ENCODE measurements at places on chromosomes 7 and 10.

GRCh38 chr10:64855941-64856340, 1334.7 kb downstream of the REEP3 start:
- DNase-seq: no peak

- DNase-seq: no peak
Measured at GRCh38 chr10:10617686-10618085, 400.0 kb upstream of the CELF2 start.

GRCh38 chr7:117110480-117111315, 157.4 kb downstream of the ST7 start:
- peak; percentile 27 for DNase-seq

DNA sequence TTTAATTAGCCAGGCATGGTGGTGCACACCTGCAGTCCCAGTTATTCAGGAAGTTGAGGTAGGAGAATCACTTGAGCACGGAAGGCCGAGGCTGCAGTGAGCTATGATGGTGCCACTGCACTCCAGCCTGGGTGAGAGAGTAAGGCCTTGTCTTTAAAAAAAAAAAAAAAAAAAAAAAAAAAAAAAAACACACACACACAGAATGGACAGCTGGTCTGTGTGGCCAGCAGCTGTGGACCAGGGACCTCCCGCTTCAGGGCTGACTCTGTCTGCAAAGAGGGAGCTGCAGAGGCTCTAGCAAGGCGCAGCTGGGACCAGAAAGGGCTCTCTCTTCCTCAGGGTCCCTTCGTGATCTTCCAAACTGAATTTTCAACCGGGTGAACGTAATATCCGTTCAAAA, 53.6 kb upstream of the DNAAF5 start:
- DNase-seq: no peak

- no peak for DNase-seq
Measured at GRCh38 chr7:4765776-4766490, 9.5 kb upstream of the AP5Z1 start.

- no peak for DNase-seq
Measured at GRCh38 chr7:31764462-31764861, 77.4 kb downstream of the PPP1R17 start.

GRCh38 chr7:142800088-142800487, 29.3 kb downstream of the PRSS2 start:
- no peak for DNase-seq

DNA sequence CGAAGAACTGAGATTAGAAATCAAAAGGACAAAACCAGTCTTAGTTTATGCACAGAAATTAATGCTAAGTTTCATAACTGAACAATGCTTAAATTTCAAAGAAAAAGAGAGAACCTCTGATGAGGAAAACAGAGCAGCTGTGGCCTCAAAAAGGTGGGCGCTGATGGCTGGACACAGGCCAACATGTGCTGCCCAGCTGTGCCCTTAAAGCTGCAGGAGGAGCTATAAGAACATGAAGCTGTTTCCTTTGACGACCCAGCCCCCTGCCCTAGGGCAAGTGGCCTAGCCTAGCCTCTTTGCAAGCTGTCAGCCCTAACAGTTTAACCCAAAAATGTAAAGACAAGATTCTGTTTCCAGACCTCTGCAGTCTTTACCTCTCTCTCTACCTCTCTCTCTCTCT, 107.7 kb downstream of the GRID1 start:
- no peak for DNase-seq

DNA sequence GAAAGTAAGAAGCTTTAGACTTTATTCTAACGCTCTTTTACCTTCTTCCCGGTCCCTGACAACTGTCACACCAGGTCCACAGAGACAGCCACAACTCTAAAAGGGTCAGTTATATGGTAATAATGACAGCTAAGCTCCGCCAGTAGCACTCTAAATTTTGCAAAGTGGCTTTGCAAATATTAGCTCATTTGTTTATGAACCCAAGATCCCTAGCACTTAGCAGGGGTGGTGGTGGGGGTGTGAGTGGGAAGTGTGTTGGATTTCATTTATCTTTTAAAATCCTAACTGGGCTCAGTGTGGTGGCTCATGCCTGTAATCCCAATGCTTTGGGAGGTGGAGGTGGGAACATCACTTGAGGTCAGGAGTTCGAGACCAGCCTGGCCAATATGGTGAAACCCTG, 34.8 kb upstream of the SDK1 start:
- no peak for DNase-seq

- DNase-seq: no peak
Measured at GRCh38 chr10:132972149-132972985, 30.0 kb upstream of the CFAP46 start.

DNA sequence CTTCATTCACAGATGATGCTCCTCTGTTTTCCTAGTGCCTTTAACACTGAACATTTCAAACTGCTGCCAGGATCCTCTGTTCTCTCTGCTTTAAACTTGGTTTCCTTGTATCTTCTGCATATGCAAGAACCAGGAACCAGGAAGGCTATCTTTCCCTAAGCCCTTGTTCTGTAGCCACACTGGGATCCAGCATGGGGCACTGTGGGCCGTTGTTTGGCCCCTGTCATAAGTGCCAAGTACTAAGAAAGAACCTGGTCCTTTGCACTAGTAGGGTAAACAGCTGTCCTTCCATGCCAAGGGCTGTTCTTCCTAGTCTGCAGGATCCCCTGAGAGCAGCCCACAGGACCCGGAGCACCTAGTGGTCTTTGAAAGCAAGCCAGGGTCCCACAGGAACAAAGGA, 49.0 kb upstream of the TRIM8 start:
- DNase-seq: no peak

DNA sequence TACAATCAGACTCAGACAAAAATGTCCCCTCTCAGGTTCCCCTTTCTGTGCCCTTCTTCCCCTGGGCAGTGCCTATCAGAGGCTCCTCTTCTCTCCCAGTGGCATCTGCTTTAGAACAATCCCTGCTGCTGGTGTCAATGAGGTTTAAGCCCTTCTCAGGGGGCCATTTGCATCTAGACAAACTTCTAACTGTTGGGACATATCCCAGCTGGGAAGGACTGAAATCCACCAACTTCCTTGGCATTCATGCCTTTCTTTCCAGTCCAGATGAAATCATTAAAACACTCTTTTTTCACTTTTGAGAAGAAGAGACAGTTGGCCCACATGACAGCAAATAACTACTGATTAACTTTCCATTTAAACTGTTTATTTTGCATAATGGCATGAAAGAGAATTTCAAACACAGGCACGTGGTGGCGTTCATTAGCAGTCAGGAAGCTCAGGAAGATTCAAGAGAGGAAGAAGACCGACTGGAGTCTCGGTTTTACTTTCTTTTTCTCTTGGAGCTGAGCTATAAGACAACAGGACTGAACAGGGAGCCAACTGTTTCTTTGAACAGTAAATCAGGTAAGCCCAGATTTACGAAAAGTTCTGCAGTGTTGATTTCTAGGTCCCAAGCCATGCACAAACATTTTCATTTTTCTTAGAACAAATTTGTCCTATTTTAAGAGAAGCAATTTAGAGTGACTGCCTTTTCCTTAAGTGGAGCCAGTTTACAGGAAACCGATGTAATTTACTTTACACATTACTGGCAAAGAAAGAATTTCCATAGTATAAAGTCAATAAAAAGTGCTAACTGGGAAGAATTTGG, at the start of gene GIMAP2:
TSS of gene GIMAP2 (plus strand) at position 488 of the 811 bp plus-strand sequence. CDS start 1,354 bp downstream, outside the sequence.
- DNase-seq: no peak

DNA sequence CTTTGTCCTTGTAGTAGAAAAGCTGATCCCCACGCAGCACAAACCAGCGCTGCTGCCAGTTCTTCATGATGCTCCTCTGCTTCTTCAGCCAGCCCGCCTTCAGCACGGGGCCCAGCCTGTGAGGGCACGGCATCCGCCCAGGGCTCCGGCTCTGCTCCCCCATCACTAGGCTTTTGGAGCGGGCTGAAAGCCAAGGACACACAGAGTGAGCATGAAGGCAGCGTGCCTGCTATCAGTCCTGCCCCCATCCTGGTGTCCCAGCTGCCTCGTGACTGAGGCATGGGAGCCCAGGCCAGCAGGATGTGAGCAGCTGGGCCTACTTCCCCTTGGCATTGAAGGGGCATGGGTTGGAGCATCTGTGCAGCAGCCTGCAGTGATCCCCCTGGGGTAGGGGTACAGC, 21.9 kb downstream of the ARHGAP22 start:
- no peak for DNase-seq

- no peak for DNase-seq
Measured at GRCh38 chr7:126361183-126361582, 891.6 kb downstream of the GRM8 start.

DNA sequence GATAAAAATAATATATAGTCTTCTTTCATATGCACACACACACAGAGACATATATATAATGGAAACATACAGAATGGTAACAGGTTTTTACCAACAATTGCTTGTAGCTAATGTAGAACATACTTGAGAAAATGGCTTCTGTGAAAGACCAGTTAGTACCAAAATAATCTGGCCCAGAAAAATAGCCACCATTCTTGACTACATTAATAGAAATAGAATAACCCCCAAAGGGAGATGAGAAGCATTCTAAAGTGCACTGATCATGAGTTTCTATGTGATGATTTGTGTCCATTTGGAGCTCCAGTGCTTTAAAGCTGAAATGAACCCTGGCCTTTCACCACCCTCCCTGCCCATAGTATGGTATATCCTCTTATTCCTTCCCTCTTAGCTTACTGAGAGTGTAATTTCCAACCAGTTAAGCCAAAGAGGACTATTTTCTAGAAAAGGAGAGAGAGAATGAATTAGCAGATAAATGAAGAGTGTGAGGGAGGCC, 22.9 kb upstream of the IFIT2 start:
- no peak for DNase-seq

DNA sequence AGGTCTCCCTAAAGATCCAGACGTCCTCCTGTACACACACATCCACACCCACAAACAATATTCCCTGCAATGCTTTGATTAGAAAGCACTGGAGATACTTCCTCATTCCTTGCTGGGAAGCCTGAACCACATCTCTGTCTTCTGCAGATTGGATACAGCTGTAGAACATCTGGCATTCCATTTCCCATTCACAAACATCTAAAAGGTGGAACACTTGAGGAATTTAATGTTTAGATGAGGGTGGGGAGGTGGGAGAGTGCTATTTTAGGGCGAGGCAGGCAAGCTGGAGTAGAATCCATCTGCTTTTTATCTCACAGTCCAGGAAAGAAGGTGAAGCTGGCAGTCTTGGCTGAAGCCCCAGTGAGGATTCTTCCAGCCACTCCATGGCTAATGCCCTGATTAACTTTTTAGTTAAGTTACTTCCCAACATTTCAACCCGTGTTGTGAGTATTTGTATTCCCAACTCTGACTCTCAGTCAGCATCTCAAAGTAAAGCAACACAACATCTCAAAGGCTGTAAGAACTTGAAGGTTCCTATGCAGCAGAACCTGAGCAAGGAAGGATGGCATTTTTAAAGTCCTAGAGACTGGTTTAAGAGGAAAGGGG, 46.1 kb downstream of the CYTH3 start:
- DNase-seq: no peak

GRCh38 chr10:19817231-19817933, 1.1 kb downstream of the PLXDC2 start:
- no peak for DNase-seq

- DNase-seq: no peak
Measured at GRCh38 chr10:19745672-19746071, 70.6 kb upstream of the PLXDC2 start.

DNA sequence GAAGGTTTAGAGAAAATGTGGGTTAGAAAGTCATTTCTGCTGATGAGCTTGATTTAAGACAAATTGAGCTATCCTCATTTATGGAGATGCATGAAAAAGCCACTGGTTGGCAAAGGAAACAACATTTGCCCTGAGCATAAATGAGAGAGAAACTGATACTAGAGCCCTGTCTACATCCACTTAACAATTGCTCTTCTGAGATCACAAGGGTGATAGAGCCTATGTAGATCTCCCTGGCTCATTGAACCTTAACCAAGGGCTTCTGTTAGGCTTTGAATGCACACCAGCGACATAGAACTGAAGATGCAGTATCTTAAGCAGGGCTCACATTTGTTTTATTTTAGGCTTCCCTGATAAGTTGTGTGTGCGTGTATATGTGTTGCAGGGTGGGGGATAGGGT, 35.0 kb downstream of the GPR141 start:
- no peak for DNase-seq

DNA sequence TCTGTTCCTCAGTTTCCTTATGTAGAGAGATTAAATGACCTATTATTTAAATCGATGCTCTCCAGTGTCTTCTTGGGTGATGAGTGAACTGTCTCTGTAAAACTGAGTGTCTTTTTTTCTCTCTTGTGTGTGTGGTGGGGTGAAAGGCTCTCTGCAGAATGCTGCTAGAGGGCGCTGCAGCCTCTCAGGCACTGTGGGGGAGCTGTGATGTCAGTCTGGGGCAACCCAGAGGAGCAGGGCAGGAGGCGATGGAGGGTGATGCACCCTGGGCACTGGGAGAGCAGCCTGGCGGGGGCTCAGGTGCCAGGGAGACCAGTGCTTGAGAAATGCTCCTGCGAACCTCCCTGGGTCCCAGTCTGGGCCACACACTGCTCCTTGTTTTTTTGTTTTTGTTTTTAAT, 110.1 kb upstream of the POM121L12 start:
- no peak for DNase-seq

- no peak for DNase-seq
Measured at GRCh38 chr7:111266613-111267012, 175.7 kb downstream of the LRRN3 start.

DNA sequence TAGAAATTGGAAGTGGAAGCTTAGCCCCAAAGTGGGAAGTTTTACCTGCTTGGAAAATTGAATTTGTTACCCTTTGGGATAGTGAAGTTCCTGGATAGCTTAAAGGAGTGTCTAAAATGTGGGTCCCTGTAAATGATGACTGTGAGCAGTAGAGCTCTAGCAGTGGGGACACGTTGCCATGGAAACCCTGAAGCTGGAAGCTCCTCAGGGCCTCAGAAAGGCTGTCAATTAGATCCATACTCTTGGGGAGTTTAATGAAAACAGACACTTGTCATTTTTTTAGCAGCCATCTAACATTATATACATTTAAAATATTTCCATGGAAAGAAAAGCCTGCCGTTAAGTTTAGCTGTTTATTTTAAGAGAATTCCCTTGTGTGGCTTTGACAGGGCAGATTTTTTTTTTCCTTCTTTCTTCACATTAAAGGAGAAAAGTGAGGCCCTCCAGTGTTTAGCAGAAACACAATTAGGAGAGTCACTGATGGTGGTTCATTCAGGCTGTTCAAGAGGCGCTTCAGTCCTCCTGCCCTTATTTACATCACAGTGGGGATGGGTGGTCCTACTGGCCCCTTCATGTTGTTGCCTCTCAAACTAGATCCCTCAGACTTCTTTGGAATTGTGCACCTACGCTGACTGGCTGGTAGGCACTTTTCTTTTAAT, 518.4 kb downstream of the CCSER2 start:
- DNase-seq: no peak

All from effector CD4-positive, alpha-beta T cell (primary cell).